ENCODE measurements at places on chromosomes 5 and 9. TPM values are rescaled to one million over a fixed set of nuclear protein-coding genes. Genes with fewer than 3 reads are reported as not detected.

- peak; percentile 86 for DNase-seq
Measured at GRCh38 chr9:70924380-70924779, 197.0 kb downstream of the TRPM3 start.

DNA sequence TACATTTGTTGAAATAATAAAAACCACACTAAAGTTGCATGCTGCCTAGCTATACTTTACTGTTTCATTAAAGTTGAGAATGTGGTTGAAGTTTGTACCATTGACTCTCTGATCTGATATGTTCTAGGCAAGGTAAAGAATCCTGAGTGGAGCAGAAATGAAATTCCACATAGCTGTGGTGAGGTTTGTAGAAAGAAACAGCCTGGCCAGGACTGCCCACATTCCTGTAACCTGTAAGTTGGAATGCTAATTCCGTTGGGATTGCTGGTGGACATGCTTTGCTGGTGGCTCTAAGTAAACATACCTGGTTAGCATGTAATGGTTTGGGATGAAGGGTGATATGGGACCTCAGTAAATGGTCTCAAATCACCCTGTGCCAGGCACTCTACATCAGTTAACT is 16.8 kb downstream of the NFX1 start:
- no peak for DNase-seq

DNA sequence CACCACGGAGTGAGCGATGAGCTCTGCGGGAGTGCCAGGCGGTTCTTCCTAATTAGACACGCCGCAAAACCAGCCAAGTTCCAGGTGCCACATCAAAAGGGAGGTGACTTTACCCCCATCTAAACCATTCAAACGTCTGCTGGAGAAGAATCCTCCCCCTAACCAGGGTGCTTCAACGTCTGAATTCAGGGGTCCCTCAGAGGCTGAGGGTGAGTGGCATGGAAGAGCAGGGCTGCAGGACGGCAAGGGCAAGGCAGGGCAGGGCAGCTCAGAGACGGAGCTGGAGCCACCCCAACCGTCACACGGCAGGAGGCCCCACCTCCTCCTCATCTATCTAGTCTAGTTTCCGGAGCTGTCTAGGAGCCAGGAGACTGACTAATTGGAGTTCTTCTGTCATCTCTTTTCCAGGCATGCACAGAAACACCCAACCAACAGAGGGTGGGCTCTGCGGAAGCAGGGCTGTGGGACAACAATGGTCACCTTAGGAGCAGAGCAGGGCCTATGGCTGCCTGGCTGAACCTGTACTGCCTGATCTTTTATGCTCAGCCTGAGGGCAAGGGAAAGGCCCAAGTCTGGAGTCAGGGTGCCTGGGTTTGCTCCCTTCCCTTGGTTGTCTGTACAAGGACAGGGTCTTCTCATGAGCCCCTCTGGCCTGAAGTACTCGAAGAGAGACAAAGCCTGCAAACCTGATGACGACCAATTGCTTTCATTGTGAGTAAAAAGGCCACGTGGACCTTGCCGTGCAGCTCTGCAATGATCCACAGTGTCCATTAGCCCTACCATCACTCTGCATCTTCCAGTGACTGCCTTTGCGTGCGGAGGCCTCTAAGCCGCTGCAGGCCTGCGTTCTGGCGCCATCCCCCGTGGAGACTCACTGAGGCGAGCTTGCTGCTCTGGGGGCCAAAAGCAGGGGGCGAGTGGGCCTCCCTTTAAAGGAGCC is 81.0 kb upstream of the SLC25A51 start:
- peak; percentile 27 for DNase-seq

DNA sequence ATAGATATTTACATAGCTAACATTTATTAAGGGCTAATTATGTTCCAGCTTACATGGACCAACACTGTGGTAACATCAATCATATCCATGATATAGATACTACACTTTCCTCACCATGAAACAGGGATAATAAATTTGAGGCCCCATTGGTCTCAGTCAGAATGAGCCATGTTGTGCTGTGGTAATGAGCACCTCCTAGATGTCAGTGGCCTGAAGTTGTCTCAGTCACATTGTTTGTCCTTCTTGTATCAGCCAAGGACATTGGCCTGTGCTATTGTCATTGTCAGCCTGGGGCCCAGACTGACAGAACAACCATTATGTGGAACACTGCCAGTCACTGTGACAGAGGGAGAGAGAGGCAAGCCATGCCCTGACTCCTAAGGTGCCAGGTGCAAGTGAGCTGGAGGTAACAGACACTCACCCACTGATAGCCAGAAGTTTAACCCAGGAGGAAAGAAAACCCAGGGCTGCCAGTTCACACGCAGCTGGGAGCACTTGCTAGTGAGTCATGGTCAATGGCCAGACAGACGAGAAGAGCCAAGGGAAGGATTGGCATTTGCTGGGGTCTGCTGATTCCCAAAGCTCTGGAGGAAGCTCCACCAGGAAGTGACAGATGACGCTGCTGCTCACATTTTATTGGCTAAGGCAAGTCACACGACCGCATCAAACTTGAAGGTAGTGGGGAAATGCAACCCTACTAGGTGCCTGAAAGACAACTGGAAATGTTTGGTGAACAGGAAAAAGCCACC is 224.2 kb downstream of the MELK start:
- no peak for DNase-seq

DNA sequence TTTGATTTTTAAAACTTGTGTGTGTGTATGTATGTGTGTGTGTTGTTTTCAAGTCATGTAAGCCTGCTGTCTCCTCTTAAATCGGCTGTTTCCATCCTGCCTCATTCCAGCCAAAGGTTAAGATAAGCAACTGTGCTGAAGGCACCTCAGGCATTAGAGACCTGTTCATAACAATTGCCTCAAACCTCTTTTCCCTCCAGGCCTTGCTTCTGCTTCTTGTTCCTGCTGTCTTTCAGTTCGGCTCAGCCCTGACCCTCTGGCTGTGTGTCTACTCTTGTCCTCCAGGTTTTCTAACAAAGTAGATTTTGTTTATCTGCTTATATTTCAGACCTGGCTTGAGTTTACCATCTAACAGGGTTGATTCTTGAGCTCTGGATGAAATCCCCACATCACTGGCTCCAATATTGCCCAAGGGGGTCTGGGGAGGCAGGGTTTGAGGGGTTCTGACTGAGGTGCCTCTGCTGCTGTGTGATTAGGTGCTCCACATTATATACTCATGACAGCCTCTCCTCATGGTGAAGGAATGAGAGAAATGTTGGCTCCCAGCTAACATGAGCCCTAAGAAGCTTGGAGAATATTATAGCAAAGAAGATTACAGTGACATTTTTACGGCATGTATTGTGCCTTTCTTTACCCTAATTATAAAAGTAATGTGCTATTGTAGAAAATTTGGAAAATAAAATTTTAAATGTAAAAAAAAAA is 229.7 kb upstream of the PIK3R1 start:
- DNase-seq, result no peak

DNA sequence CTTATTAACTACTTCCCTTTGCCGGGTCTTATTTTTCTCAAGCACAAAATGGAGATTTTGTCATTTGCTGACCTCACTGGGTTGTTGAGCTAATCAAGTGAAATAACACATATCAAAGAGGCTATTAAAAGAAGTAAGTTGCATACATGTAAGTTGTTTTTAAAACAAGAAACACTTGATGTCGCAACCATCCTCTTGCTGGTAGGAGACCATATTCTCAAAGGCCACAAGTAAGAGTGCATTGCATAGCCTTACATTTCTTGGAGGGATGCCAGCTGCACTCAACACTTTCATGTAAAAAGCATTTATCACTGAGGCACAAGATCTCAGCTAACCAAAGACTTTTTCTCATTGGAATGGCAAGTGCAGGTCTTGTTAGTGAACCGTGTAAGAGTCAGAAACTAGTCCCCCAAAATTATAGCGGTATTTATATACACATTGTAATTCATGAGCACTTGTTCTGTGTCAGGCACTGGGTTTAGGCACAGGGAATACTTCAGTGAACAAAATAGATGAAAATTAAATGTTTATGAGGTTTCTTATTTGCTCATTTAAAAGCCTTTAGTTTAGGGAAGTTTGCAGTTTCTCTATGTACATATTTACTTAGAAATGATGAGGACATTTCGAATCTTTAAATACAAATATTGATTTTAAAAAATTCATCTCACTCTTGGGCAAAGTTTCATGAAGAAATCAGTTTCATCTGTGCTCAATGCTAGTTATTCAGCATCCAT is 72.0 kb downstream of the ZFAND5 start:
- no peak for DNase-seq

- DNase-seq, result peak; percentile 93
Measured at GRCh38 chr5:149406203-149406978, 27.3 kb upstream of the IL17B start.

DNA sequence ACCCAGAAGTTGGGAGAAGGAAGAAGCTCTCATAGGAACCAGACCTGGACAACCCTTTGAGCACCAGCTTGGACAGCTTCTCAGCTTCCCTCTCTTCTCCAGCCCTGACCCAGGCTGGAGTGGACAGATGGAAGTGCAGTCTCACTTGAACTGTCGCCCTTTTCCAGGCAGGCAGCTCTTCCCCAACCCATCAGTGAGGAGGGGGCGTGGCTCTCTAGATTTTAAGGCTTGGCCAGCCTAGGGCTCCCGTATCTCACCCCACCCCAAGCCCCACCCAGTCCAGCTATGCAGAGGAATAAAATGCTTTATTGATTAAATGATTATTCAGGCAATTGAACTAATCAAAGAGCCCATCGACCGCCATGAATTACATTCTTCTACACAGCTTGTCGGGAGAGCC is 2.2 kb downstream of the PAX5 start:
- no peak for DNase-seq

- DNase-seq, result no peak
Measured at GRCh38 chr5:154199263-154199662, 8.7 kb downstream of the GALNT10 start.

- no peak for DNase-seq
Measured at GRCh38 chr9:95077053-95077765, 240.3 kb downstream of the FANCC start.

- DNase-seq, result no peak
Measured at GRCh38 chr9:104779334-104779733, 15.4 kb downstream of the NIPSNAP3B start.

GRCh38 chr9:106920701-106921283 is 57.8 kb downstream of the ZNF462 start:
- no peak for DNase-seq

DNA sequence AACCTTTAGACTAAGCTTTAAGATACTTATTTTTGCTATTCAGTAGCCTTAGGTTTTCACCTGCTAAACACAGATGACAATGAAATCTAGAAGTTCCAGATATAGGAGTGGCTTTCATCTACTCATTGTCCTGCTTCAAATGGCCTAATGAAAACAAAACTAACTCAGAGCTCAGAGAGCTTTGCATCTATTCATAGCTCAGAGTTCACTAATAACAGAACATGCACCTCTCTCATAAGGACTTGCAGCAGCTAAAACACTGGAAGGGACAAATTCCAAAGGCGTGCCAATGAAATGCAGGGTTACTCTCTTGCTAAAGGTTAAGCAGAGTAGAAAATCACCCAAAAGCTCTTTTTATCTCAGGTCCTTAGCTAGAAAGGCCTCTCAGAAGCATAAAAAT is 29.0 kb downstream of the SLC31A2 start:
- DNase-seq, result no peak

DNA sequence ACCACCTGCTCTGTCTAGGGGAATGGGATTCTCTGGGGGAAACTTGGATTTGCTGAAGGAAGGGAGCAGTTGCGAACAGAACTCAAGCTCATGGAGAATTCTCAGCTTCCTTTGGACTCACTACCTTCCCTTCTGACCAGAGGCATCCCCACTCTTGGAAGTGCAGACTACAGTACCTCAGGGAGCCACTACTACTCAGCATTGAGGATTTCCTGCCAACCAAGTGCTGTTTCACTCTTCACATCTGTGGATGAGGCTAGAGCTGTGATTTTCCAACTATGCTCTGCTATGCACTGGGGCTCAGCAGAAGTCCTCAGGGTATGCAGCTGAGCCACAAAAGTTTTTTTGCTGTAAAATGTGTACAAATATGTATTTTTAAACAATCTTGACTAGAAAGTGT is 43.9 kb downstream of the MACROH2A1 start:
- no peak for DNase-seq

- no peak for DNase-seq
Measured at GRCh38 chr9:136220017-136220729, 15.2 kb upstream of the LHX3 start.

DNA sequence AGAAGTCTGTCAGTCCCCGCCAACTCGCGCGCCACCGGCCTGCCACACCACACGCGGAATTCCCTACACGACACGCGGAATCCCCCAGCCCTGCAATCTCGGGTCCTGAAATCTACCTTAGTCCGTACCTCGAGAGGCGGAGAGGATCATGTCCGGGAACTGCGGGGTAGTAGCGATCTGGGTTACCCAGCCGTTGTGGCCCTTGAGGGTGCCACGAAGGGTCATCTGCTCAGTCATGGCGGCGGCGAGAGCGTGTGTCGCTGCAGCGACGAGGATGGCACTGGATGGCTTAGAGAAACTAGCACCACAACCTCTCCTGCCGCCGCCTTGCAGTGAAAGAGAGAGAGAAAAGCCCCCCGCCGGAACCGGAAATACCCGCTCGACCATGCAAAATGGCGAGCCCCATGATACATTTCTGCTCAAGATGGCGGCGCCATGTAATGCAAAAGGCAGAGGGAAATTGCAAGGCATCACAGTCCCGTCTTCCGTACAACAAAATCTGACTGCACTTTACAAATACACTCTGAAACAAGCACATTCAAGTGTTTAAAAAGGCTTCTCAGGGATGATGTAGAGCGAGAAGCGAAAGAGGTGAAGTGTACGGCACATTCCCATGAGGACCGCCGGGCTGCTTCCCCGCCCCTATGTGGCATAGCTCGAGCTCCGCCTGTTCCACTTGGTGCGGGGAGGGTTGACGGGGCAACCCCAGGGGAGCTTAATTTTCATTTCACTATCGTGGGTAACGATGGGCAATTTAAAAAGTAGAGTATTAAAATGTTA is at the start of gene RACK1:
Gene RACK1, minus strand, starts transcription at position 343 of the 780 bp plus-strand sequence. Its CDS starts 106 bp downstream, at position 237.
- DNase-seq, result peak; percentile 51

- no peak for DNase-seq
Measured at GRCh38 chr5:58466939-58467338, 7.1 kb upstream of the PLK2 start.

- DNase-seq, result no peak
Measured at GRCh38 chr9:92711844-92712243, 41.9 kb upstream of the IPPK start.

DNA sequence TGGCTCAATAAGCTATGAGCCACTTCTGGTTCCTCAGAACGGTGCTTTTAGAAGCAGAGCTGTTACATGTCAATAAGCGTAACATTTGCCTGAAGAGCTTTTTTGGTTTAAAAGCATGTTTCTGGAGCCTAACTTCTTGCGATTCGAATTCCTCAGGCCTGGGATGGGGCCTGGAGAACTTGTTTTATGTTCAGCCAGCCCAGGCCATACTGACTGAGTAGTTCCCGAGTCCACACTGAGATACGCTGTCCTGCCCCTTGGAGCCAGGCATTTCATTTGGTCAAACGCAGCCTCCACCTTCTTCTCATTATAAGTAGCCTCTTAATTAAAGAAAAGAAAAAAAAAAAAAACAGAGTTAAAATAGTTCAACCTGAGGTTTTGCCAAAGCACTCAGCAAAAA is 260.6 kb upstream of the ANKRD55 start:
- no peak for DNase-seq

- DNase-seq, result no peak
Measured at GRCh38 chr9:132939169-132939568, 5.2 kb downstream of the TSC1 start.

- no peak for DNase-seq
Measured at GRCh38 chr5:55510523-55510880, 24.3 kb downstream of the PLPP1 start.

- DNase-seq, result no peak
Measured at GRCh38 chr5:140176031-140176387, 1.0 kb downstream of the CYSTM1 start.

The IL31RA gene
- polyA plus RNA-seq, result 0.07 TPM

The C5orf58 gene
- not detected for polyA plus RNA-seq

The PCDHGA11 gene
- polyA plus RNA-seq, result 7.4 TPM

The PCDHB13 gene
- 0.16 TPM for polyA plus RNA-seq

The PRDM9 gene
- not detected for polyA plus RNA-seq

The STPG3 gene
- not detected for polyA plus RNA-seq

The LCNL1 gene
- 0.01 TPM for polyA plus RNA-seq
